ENCODE measurements at places on chromosomes 1 and 21. TPM values are rescaled to one million over a fixed set of nuclear protein-coding genes. Genes with fewer than 3 reads are reported as not detected.

DNA sequence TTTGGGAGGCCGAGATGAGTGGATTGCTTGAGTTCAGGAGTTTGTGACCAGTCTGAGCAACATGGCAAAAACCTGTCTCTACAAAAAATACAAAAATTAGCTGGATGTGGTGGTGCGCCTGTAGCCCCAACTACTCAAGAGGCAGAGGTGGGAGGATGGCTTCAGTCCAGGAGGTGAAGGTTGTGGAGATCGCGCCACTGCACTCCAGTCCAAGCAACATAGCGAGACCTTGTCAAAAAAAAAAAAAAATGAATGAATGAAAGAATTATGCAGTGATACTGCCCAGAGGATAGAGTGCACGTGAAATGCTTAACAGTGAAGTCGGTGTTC lies 429 bp upstream of the DPH2 start:
- no peak for DNase-seq

DNA sequence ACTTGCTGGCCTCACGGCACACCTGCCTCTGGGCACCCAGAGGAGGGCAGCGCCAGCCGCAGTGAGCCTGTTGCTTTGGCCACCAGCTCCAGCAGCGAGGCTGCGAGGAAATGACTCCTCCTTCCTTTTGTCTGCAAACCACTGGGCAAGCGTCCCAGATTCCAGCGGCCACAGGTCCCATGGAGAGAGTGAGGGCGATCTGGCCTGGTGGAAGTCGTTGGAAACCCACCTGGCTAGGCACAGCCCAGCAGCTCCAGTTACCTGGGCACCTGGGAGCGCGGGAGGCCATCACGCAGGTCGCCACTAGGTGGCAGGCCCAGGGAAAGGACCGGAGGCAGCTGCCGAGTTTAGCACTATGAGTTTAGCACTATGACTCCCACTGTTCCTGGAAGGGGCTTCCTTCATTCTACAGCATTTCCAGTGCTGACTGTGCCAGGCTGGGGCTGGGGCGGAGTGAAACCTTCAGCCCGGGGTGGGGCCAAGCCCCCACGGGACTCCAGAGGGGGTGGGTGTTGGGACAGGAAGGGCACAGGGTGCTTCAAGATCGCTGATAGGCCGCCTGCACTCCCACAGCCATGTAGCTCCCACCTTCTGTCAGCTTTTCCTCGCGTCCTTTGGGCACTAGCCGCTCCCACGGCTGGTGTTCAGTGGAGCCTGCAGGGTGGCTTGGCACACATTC lies 1.1 kb upstream of the ESPN start:
- no peak for DNase-seq

DNA sequence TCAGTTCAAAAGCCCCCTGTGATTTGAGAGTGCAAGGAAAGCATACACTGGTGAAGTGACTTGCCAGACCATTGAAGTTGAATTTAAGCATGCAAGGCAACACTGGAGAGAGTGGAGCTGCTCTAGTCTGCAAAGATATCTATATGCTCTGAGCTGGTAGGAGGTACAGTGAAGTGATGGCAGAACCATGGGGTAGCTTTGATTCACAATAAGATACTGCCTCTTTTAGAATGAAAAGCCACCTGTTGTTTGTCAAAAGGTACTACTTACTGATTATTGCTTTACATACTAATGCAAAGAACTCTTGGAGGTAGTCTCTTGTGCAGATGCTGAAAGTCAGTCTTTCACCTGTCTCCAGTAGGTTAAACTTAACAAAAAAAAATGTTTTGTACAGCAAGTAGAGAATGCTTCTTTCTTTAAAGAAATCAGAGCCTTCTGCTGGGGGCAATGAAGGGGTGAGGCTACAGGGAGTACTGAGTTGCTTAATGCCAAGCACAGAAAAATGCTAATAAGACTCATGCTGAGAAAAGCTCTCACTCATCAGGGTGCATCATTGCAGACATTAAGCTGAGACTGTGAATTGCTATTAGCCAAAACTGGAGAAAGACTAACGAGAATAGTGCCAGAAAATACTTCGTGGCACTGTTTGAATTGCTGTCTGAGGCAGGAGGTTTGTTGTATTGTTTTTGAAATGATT lies 1150.5 kb upstream of the TMPRSS15 start:
- DNase-seq: no peak

GRCh38 chr21:42117967-42118780 lies 47.1 kb downstream of the UMODL1 start:
- no peak for DNase-seq

DNA sequence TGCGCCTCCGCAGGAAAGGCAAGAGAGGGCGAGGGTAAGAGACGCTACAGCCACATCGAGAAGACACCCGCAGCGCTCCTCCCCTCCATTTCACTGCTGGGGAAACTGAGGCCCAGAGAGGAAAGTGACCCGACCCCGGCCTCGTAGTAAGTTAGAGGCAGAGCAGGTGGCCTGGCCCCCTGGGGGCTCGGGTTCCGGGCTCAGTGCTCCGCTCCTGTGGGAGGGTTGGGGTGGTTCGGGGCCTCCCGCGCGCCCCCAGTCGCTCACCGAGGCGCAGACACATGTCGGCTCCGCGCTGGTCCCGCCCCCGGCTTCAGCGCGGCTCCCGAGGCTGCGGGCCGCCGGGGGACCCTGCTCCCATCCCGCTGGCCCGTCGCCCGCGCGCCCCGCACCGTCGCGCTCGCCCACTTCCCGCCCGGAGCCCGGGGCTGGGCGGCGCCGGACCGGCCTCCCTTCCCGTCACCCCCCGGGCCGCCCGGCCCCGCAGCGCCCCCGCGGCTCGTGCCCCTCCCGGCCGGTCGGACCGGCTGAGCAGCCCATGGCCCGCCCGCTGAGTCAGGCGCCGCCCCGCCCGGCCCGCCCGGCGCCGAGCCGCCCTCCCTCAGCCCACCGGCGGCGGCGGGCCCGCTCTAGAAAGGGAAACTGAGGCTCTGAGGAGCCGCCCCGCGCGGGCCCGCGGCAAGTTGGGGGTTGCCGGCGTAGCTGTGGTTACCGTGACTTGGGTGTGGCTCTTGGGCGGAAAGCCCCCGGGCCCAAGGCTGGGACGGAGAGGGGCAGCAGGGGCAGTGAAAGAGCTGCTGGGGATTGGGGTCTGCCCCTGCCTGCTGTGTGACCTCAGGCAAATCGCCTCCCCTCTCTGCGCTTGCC lies at the start of gene TMEM54:
TMEM54 (minus strand) TSS at position 434 of the 867 bp plus-strand sequence; CDS start at position 283, 151 bp downstream.
- DNase-seq: peak; percentile 56

DNA sequence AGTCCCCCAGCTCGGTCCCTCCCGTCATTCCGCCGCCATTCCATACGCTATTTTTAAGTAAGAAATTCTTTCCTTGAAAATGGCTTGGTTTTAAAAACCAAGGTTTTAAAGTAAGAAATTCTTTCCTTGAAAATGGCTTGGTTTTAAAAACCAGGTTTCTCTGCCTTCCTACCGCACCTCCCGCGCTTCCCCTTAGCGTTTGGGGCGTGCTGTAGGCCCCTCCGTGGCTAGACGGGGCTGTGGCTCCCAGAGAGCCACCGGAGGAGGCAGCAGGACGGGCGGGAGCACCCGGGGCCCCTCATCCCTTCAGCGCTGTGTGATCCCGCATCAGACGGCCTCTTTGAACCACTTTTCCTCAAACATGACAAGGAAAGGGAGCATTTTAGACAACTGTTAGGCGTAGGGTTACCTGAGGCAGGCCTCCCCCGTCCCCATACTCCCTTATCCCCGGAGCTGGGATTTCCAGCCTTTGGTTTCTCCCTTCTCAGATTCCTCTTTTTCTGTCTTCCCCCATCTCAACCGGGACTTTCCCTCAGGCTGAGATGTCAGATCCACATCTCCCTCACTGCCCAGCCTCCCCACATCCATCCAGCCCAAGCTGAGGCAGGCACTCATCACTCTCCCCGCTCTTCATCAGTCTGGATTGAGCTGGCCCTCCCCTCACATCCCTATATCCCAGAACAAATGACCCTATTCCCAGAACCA lies 541 bp upstream of the CD58 start:
- no peak for DNase-seq

DNA sequence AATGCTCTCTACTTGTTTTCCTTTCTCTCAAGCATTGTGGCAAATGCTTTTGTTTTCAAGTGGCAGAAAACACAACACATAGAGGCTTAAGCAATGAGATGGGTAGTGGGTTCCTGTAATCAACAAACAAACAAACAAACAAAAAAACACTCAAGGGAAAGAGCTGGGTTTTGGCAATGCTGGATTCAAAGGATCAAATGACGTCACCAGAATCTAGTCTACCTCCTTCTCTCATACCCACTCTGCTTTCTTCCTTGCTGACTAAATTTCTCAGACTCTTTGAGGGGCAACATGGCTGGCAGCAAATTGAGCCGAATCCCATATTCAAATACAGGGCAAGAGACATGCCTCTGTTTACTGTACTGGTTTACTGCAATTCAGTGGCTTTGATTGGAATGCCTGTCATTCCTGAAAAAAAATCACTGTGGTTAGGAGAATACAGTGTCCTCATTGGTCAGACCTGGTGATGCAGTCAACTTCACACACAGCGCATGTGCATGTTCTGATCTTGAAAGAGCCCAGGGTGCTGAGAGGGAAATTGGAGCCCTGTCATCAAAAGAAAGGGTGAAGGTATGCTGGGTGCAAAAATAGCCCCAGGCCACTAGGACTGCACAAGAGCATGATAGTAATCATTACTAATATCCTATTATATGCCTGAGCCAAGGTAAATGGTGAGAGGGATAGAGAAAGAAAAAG lies 356.2 kb downstream of the KCTD3 start:
- DNase-seq: no peak

DNA sequence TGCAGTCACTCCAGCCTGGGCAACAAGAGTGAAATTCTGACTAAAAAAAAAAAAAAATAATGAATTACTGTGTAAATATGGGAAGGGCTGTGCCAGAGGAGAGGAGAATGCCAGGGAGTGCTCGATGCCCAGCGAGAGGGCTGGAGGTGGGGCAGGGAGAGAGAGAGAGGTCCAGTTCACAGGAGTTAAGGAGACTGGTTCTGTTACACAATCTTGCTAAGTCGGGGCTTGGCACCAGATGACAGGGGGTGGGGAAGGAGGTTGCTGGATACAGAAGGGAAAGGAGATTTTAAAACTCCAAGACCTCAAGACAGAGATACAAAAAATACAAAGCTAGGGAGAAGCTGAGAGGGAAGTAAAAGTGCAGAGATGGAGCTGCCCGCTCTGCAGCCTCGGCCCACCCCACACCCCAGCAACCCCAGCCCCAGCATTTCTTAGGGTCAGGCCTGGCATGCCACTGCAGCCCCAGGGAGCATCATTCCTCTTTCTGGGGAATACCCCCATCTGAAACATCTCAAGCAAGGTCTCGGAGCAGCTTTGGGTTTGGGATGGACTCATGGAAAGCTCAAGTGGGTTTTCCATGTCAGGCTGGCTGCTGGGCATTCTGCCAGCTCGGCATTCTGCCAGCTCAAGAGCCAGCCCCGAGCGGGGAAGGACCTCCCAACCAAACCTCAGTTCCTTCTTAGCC lies 991 bp downstream of the SELENBP1 start:
- peak; percentile 66 for DNase-seq

GRCh38 chr1:32918179-32918578 lies 17.0 kb upstream of the TMEM54 start:
- no peak for DNase-seq

DNA sequence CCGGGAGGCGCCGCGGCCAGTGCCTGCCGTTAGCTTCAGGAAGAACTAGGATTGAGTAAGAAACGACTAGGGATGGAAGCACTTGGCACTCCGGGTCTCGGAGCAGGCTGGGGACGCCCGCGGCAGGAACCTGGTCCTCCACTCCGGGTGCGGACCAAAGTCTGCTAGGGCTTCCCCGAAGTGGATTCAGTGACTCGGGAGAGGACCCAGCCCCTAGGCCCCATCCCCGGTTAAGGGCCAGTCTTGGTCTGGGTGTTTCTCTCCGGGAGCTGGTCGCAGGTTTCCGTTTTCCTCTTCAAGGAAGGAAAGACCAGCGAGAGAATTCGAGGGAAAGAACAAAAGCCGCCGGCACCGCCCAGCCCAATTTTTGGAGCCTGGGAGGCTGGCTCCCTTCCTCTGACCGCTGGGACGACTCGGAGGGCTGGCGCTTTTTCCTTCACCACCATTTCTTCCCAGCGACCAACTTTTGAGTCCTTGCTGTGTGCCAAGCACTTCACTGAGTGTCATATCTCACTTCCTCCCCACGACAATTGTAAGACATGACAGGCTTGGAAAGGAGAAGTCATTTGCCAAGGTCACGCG lies 16.8 kb upstream of the STMN1 start:
- peak; percentile 22 for DNase-seq

- peak; percentile 59 for DNase-seq
Measured at GRCh38 chr1:110176299-110176956, 26.1 kb downstream of the SLC6A17 start.

GRCh38 chr1:244864253-244865027 lies at the start of gene HNRNPU:
TSS of gene HNRNPU (minus strand) at chr1:244864543. CDS start at chr1:244864307, 236 bp downstream.
- peak; percentile 98 for DNase-seq

GRCh38 chr1:15934211-15935055 lies 41.5 kb downstream of the ZBTB17 start:
- DNase-seq: no peak

DNA sequence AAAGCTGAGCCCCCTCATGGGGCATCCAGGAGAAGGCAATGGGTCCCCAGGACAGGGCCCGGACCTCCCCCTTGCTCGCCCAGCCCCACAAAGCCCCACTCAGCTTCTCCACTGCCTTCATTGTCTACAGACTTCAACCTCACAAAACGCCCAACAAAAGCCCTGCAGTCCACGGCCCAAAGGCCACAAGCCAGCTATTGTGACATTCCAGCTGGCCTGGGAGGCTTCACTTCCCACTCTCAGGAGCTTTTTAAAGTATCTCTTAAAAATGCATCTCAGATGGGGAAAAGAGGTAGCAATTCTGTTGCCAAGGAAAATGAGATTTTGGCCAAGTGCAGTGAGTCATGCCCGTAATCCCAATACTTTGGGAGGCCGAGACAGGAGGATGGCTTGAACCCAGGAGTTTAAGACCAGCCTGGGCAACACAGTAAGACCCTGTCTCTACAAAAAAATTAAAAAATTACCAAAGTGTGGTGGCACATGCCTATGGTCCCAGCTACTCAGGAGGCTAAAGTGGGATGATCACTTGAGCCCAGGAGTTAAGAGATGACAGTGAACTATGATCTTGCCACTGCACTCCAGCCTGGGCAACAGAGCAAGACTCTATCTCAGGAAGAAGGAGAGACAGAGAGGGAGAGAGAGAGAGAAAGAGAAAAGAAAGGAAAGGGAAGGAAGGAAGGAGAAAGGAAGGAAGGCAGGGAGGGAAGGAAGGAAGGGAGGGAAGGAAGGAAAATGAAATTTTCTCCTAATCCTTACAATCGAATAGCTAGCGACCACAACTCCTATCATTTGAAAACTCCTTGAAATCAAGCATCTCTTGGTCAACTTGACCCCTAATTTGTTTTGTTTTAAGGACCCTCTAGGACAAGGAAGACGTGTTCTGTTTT lies 31.4 kb upstream of the TARDBP start:
- DNase-seq: peak; percentile 40

- no peak for DNase-seq
Measured at GRCh38 chr1:207992677-207993236, 81.8 kb upstream of the CD34 start.

- DNase-seq: no peak
Measured at GRCh38 chr1:194167956-194168640, 981.7 kb upstream of the B3GALT2 start.

USH2A gene
- total RNA-seq: 3.6 TPM

ASAP3 gene
- total RNA-seq: 44.4 TPM

TACSTD2 gene
- total RNA-seq: 0.16 TPM

ADAMTS1 gene
- total RNA-seq: 56.7 TPM

IVL gene
- not detected for total RNA-seq
